Karpas-422 (cell line): ENCODE measurements at places on chromosomes 4 and X.

- no peak for DNase-seq
Observed at GRCh38 chr4:38612646-38613414, 51.2 kb upstream of the KLF3 start.

DNA sequence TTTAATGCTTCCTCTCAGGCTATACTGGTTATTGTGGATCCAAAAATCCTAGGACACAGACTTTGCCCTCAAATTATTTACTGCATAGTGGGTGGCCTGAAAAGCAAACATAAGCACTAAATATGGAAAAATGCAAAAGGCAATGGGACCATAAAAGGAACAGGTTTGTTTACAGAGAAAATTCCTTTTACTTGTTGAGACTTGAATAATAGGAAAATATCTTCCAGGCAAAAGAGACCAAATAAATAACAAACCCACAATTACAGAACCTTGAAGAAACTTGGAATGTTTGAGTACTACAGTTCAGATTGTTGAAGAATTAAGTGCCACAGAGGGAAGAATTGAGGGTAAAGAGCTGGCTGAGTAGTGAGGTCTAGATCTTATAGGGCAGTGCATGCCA is 711.0 kb downstream of the C4orf33 start:
- DNase-seq: no peak

DNA sequence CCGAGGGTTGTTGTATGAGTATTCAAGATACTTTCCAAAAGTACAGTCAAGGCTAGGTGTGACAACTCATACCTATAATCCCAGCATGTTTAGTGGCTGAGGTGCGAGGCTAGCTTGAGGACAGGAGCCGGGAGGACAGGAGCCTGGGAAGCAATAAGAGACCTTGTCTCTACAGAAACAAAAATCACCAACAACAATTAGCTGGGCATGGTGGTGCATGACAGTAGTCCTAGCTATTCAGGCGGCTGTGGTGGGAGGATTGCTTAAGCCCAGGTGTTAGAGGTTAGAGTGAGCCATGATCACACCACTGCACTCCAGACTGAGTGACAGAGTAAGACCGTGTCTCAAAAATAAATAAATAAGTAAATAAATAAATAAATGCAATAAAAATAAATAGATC is 91.6 kb downstream of the TLL1 start:
- DNase-seq: no peak

DNA sequence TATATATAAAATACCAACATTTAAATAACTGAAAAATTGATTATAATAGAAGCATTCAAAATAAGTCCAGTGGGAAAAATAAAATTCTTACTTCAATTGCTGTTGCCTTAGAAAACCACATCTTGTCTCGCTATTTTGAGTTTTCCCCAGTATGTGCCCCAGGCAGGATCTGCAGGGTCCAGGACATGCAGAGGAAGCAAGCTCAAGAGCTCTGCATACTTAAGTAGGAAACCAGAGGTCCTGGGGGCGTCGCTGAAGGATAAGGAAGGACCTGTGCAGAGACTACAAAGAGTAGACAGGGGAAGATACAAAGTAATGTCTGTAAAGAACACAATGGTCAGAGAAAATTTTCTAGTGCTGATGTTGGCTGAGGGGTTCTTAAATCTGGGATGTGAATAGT is 310.5 kb upstream of the EMCN start:
- no peak for DNase-seq

GRCh38 chr4:46390355-46391058 is 579 bp upstream of the GABRA2 start:
- DNase-seq: no peak

DNA sequence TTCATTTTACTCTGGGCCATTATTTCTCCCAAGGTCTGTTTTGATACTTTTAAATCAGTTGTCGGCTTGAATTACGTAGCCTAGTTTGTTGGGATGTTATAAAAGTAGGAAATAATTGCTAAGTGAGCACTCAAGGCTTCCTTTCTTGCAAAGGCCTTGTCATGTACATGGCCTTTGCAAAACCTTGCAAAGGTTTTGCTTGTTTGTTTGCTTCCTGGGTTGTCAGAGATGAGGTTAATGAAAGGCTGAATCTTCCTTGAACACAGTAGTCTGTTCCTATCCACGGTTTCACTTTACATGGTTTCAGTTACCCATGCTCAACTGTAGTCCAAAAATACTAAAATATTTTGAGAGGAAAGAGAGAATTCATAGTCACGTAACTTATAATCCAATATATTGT is 113.5 kb downstream of the NAA11 start:
- DNase-seq: no peak

DNA sequence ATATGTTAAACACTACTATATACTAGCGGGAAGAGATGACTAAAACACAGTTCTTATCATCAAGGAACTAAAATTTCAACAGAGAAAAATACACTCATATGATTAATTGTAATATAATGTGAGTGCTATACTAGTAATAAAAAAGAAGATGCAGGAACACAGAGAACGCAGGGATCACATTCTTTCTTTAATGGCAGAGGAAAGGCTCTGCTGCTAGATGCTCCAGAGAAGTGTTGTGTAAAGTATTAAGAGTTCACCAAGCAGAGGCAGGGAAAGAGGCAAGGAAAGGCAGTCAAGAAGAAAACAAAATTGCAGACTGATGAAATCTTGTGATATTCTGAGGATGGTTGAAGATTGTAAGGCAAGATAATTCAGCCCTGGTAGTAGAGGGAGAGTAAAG is 394.7 kb downstream of the PDGFC start:
- no peak for DNase-seq

GRCh38 chr4:165198329-165198728 is 9.0 kb upstream of the KLHL2 start:
- DNase-seq: no peak
